ENCODE measurements at places on chromosomes 1 and 21. TPM values are rescaled to one million over a fixed set of nuclear protein-coding genes. Genes with fewer than 3 reads are reported as not detected.

GRCh38 chr1:181077576-181078242, 10.8 kb upstream of the IER5 start:
- H3K4me3 ChIP-seq = no peak overlapping the region
- H3K4me1 ChIP-seq = peaks cover 4% of the 10 kb centered on the region
- peak overlapping the region; percentile 84 for H3K27ac ChIP-seq

- H3K27ac ChIP-seq = no peak overlapping the region
- H3K36me3 ChIP-seq = no peaks in the 10 kb centered on the region
- peak; percentile 22 for DNase-seq
- H3K4me3 ChIP-seq = no peak overlapping the region
These were observed 25.6 kb downstream of the PHACTR4 start for GRCh38 chr1:28395181-28395580.

DNA sequence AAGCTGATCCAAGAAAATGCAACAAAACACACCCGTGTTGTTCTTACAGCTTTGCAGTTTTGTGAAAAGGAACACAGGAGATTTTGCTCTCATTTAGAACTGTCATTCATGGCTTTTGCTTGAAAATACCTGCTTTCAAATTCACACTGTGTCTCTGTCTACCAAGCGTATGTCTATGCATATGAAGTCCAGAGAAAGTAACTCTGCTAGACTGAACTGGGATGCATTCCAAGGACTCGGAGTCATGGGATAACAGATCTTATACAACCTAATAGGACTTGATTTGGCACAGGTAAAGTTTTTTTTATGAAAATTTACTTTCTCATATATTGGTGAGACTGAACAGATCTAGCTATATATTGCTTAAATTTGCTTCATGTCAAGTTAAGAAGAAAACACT, 102.4 kb downstream of the PTGER3 start:
- no peak overlapping the region for H3K4me3 ChIP-seq
- no peak for DNase-seq
- H3K4me1 ChIP-seq = no peaks in the 10 kb centered on the region
- H3K36me3 ChIP-seq = no peaks in the 10 kb centered on the region

GRCh38 chr1:233197940-233198339, 97.6 kb downstream of the PCNX2 start:
- H3K4me1 ChIP-seq = no peaks in the 10 kb centered on the region
- H3K4me3 ChIP-seq = no peak overlapping the region
- H3K36me3 ChIP-seq = no peaks in the 10 kb centered on the region

GRCh38 chr1:75074831-75075395, 59.3 kb upstream of the LHX8 start:
- no peak for DNase-seq
- no peaks in the 10 kb centered on the region for H3K27me3 ChIP-seq
- H3K27ac ChIP-seq = no peak overlapping the region
- no peaks in the 10 kb centered on the region for H3K36me3 ChIP-seq
- H3K4me1 ChIP-seq = no peaks in the 10 kb centered on the region

- no peak overlapping the region for H3K27ac ChIP-seq
- no peaks in the 10 kb centered on the region for H3K36me3 ChIP-seq
- no peaks in the 10 kb centered on the region for H3K4me1 ChIP-seq
- H3K4me3 ChIP-seq = no peak overlapping the region
These were observed 52.2 kb downstream of the EPB41 start for GRCh38 chr1:28966617-28967016.

PTGER3 gene
- total RNA-seq = 1.5 TPM

Data from fibroblast of lung (primary cell).